ENCODE measurements at places on chromosomes 13 and 19.

- DNase-seq, result no peak
These were observed 4.6 kb downstream of the FBXL3 start for GRCh38 chr13:77022341-77022740.

- DNase-seq, result no peak
These were observed 22.8 kb downstream of the RASA3 start for GRCh38 chr13:114109641-114110041.

- no peak for DNase-seq
These were observed 103.4 kb downstream of the FRY start for GRCh38 chr13:32135056-32135390.

DNA sequence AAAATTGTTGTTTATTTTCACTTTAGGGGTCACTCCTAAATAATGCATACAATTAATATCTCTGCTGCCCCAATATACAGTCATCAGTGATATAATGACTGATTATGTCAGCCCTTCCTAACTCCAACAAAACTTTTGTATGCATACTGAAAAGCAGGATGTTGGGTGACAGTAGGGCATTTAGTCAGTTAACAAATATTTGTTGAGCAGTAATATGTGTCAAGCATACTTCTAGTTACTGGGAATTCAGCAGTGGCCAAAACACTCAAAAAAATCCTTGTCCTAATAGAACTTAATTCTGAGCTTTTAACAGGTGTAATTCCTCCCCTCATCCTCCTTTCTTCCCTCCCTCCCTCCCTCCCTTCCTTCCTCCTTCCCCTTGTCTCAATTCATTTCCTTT lies 560.7 kb upstream of the KLHL1 start:
- DNase-seq, result no peak

DNA sequence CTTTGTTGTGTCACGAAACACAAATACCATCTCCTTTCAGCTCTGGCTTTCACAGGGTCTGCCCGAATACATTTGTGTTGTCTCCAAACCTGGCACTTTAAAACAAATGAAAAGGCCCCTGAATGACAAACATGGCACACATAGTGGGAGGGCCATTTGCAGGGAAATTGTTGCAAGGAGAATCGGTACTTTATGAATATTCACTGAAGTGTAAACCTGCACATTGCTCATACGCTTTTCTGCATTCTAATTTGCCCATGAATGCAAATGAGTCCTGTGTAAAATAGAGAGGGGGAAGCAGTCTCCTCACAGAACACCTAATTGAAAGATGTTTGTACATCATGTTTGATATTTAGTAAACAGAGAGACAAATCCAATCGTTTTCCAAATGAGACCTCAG lies 82.7 kb upstream of the PCDH8 start:
- DNase-seq, result no peak

- no peak for DNase-seq
These were observed 39.3 kb upstream of the UBE2L5 start for GRCh38 chr13:30382836-30383525.

GRCh38 chr13:33205804-33206221 lies 79.7 kb downstream of the STARD13 start:
- no peak for DNase-seq

GRCh38 chr13:31286930-31287329 lies 87.2 kb downstream of the B3GLCT start:
- DNase-seq, result no peak

DNA sequence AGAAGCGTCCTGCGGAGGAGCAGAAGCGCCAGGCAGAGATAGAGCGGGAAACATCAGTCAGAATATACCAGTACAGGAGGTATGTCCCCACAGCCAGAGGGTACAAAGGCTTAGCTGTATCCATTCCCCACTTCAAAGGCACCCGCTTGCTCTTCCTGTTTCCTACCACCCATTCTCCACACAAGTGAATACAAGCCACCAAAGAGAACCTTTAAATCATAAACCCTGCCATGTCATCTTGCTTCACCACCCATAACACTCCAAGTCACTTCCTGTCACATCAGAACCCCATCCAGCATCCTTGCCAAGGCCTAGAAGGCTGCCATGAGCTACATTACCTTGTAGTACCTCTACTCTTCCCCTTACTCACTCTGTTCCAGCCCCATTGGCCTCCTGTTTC lies 205.8 kb downstream of the LMO7 start:
- DNase-seq, result no peak

- DNase-seq, result peak; percentile 88
These were observed 237.4 kb downstream of the RGCC start for GRCh38 chr13:41694545-41695301.

- DNase-seq, result no peak
These were observed 55.1 kb upstream of the ZNF43 start for GRCh38 chr19:21891086-21891485.

DNA sequence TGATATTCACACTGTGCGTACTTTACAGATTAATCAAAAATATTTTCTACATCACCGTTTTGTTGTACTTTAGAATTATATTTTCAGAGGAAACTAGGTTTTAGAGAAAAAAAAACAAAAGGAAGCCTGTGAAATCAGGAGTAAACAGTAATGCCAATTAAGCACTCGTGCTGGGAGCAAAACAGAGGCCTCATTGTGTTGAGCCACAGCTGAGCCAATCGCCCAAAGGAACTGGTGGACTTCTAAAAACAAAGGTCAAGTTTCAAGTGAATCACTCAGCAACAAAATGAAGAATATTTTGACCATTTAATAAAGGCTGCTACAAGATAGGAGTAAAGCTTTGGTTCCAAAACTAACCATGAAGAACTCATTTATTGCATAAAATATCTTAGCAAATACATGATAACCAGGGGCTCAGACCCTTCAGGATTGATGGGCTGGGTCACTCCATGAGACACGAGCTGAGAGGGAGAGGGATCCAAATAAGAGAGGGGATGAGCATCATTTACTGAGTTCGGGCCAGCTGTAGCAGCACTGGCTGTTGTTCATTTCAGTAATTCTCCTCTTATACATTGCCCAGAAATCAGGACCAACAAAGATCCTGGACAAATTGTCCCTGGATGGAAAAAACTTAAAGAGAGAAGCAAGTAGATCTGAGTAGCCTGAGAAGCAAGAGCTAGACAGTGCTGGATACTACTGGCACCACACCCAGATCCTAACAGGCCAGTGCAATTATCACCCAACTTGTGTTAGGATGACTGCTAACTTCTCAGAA lies 8.3 kb upstream of the NALCN start:
- peak; percentile 5 for DNase-seq

- no peak for DNase-seq
These were observed 241.4 kb downstream of the ENOX1 start for GRCh38 chr13:43545317-43545874.

DNA sequence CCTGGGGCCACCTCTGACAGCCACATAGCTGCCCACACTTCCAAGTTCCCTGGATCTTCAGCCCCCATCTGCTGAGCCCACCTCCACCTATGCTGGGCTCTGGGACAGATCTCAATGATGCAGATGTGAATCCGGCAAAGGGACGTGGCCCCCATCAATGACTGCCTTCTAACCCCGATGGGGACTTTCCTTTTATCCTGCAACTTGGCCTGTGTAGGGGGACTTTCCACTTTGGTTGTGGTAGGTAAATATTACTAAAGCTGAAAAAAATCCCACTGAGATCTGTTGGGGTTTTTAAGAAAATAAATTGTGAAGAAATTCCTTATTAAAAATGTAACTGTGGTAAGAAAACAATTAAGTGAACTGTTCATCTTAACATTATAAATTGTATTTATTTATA lies 20.8 kb upstream of the ASPDH start:
- no peak for DNase-seq

GRCh38 chr13:40207001-40207478 lies 459.4 kb downstream of the FOXO1 start:
- no peak for DNase-seq

DNA sequence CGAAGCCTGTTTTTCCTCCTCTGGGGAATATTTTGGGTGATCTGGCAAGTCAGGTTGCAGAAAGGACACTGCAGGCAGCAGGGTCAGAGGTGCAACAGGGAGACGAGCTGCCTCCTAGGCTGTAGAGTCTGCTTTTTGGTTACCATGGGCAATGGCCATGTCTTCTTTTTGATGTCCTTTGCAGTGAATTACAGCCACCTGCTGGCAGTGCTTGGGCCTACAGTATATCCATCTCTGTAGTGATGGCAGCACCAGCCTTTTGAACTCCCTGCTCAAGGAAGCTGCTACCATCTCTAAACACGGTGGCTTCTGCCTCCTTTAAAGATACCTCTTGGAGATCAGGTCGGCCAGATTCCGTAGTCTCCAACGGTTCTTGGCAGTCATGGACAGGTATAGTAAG lies 73.9 kb downstream of the WTIP start:
- DNase-seq, result no peak

- no peak for DNase-seq
These were observed 1466.3 kb downstream of the PCDH9 start for GRCh38 chr13:65763811-65764210.

GRCh38 chr13:111216166-111216960 lies 101.3 kb downstream of the ARHGEF7 start:
- DNase-seq, result no peak

GRCh38 chr19:30122431-30122830 lies 180.4 kb downstream of the URI1 start:
- DNase-seq, result no peak

DNA sequence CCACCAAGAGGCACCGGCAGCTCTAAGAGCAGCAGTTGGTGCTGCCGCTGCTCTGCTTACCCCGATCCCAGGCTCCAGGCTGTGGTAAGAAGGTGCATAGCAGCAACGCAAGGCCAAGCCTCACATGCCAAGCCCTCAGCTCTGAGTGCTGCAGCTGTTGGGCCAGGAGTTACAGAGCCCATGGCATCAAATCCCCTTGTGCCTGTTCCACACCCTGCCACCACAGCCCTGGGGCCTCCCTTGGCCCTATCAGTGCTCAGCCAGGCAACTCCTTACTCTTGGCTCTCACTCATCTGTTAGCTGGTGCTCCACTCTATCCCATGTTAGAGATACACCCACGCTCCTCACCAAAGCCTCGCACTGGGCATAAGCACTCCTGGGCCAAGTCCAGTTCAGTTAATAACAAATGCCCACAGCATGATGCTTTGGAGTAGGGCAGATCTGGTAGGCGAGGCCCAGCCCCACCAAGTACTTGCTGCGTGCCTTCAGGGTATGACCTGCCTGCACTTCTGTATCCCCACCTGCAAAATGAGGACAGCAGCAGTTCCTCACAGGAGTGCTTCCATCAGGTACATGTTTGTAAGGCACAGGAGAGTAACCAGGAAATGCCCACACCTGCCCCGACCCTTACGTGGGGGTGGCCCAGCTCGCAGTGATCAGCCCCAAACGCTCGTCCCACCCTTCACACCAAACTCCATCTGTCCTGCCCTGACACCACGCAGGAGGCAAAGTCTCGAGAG lies 16.2 kb downstream of the AKAP8L start:
- DNase-seq, result no peak

- DNase-seq, result no peak
These were observed 11.4 kb upstream of the SCEL start for GRCh38 chr13:77523834-77524728.

DNA sequence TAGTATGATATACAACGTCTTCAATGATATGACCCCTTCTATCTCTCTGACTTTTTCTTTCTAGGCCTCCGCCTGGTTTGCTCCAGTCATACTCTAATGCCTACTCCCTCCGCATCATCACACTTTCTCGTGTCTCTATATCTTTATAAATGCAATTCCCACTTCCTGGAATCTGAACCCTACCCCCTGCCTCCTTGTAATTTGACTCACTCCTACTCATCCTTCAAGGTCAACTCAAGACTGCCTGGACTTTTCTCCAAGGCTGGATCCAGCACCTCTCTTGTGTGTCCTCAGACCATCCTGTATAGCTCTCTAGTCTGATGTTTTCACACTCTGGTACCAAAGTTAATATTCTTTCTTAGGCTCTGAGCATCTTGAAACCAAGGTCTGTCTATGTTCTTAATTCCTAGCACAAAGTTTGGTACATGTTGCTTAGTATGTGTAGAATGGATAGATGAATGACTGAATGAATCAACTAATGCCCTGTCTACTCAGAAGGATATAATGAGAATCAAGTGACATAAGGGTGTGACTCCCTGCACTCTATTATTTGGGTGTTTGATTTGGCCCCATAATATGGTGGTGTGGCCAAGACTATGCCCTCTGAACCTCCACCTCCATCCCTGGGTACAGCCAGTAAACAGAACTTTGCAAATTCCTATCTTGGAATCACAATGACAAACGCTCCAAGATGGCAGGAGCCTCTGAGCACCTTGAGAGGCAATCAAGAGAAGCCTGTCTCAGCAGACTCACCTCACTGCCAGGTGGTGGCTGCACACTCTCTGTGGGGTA lies 74.3 kb upstream of the SERP2 start:
- no peak for DNase-seq

DNA sequence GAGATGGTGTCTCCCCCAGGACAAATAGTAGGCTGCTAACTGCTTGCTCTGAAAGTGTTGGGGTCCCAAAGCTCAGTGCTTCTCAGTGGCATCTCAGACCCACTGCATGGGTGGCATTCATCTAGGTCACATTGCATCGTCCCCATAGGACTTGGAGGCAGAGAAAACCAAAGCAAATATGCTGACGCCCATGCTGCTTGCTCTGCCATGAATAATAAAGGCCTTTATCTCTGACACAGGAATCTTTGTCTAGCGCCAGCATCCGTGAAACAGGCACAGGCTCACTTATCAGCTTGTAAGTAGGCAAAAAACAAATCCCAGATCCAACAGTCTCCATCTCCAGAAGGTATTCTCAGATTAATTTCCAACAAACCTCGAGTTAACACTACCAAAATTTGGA lies 18.9 kb upstream of the IPO5 start:
- no peak for DNase-seq

- no peak for DNase-seq
These were observed 9.9 kb upstream of the ACP7 start for GRCh38 chr19:39074205-39074692.

- DNase-seq, result no peak
These were observed 674.6 kb upstream of the SGCG start for GRCh38 chr13:22506096-22506691.

- DNase-seq, result no peak
These were observed 188.2 kb downstream of the MTUS2 start for GRCh38 chr13:29008296-29008695.

DNA sequence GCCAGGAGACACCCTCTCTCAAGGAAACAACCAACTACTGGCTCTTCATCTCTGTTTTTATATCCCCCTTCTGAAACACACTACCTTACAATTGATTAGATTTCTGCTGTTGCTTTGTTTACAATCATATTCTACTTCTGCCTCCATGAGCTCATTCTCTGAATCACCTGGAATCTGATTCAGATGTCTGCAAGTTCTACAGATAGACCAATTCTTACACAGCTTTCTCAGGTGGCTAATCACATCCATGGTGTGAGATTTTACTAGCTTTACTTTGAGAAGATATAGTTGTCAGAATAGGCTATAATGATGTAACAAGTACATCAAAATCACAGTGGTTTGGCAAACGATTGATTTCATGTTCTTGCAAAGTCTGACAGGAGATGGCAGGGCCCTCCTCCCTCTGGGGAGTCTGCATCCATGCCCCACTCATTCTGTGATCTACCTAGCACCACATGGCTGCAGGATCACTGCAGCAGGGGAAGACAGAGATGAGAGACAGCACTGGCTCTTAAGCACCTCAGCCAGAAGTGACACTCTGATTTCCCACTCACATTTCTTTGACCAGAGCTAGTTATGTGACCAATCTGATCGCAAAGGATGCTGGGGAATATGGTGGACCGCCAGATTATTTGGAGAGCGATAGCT lies 243.7 kb downstream of the FOXO1 start:
- no peak for DNase-seq

Measured in amniotic stem cell (primary cell).